ENCODE measurements at places on chromosomes 4 and X. TPM values are rescaled to one million over a fixed set of nuclear protein-coding genes. Genes with fewer than 3 reads are reported as not detected.

GRCh38 chr4:15182600-15183220, 180.4 kb downstream of the CPEB2 start:
- no peak for DNase-seq

Gene MAGEB5
- total RNA-seq: not detected

Gene UGT8
- total RNA-seq: 0.73 TPM

Gene POU3F4
- not detected for total RNA-seq

GRCh38 chr4:2652415-2653160, 103.5 kb downstream of the TNIP2 start:
- DNase-seq: no peak

DNA sequence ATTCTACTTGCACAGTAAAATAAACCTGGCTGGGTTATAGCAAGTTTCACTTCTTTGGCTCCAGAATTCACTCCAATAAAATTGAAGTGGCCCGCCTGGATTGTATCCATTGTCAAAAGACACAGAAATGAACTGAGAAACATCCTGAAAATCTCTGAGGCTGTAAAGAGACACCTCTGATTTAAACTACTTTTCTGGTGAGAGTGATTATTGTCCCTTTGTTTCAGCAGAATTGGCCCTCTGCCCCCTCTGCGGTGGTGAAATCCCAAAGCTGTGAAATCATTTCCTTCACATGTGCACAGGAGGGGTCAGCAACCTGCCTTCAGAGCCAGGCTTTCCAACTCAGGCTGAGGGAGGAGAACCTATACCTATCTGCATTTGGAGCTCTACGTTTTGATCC, 23.0 kb downstream of the GAB3 start:
- peak; percentile 73 for DNase-seq

Gene ADH6
- total RNA-seq: 2.5 TPM

- DNase-seq: no peak
Observed at GRCh38 chr4:81562093-81562492, 90.4 kb upstream of the RASGEF1B start.

Gene TRIM75
- total RNA-seq: not detected

DNA sequence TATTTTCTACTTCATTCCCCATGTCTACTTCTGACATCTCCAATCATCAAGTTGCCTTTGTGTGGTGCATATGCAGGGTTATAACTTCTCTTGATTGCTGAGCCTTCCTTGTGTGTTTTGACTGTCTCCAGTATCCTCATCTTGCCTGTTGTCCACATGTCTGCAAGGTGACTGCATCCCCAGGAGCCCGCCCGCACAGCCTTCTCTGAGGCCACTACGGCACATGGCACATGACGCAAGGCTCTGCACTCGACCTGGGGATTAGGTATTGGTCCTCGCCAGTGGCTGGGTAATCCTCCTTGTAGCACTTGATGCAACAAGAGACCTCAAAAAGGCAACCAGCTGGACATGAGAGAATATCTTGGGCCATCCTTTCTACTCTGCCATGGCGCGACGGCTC, 122.6 kb downstream of the SORBS2 start:
- DNase-seq: no peak

Gene JCHAIN
- total RNA-seq: 0.68 TPM

DNA sequence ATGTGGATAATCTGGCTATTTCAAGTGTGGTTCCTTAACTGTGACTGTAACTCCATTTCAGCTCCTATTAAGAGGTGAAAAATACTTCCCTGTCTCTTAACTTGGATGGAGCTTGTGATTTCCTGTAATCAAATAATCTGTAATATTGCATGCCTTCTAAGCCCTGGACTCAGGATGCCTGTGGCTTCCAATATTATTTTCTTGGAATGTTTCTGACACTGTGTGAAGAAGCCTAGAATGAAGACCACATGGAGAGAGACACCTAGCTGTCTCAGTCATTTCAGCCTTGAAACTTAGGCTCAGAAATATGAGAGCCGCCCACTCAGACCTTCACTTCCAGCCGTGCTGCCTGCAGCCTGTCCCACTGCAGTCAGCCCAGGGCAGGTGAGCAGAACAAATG, 544.3 kb downstream of the TRIML1 start:
- no peak for DNase-seq

DNA sequence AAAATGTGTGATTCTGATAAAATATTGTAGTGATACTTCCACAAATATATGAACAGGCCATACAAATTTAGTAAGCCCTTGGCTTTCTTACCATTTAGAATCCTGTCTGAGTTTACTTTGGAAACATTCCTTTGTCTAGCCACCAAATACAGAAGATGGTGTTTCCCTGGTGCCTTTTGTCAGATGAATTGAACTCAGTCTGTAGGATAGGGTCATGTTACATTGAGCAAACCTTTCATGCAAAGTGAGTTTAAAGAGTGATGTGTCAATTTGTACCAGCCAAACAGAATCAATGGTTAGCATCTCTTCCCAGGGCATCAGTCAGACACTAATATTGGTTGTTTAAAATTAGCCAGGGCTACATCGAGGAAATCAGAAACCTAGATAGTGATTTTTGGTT, 1443.4 kb downstream of the ARAP2 start:
- DNase-seq: no peak

- DNase-seq: no peak
Observed at GRCh38 chr4:151530230-151530629, 121.3 kb downstream of the FHIP1A start.

- no peak for DNase-seq
Observed at GRCh38 chr4:12137575-12137974, 708.9 kb upstream of the HS3ST1 start.

DNA sequence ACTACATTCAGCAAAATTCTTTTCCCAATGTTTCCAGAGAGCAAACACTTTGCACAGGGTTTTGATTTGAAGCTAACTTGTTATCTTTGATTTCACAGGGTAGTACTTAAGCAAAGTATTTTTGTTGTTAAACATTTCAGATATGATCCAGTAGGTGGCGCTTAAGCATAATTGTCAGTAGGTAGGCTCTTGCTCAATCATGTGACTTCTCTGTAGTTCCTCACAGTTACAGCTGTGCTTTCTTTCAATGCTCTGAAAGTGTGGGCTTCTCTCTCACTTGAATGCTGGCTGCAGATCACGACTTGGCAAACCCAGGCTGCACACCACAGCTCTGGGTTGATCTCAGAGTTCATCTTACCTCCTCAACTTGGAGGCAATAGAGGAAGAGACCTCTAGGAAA, 1016.5 kb downstream of the SH3BGRL start:
- DNase-seq: no peak

DNA sequence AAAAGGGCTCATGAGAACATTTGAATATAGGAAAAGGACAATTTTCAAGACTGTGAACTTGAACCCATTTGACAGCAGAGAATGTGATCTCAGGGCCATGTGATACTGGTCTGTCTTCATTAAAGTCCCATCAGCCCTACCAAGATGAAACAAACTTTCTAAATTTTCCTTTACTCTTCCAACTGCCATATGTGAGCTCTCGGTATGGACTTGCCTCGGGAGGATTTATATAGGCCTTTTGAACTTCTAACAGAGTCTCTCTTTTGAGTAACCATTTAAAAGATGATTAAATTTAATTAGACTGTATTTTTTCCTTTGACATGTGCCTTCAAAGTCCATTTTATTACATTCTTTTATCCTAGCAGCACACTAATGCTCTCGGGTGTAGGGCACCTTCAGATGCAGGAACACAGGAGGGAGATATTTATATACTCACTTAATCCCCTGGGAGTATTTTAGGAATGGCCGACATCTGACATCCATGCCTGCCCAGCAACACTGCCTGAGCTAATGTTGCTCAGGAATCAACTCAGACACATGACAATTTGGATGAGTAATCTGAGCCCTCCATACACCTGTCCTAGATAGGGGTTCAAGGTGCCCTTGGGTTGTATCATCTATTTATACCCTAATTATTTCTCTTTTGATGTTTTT, 155.0 kb downstream of the SLC7A11 start:
- no peak for DNase-seq

- DNase-seq: no peak
Observed at GRCh38 chrX:99705701-99706100, 704.4 kb downstream of the PCDH19 start.

- peak; percentile 98 for DNase-seq
Observed at GRCh38 chr4:337143-337931, at the start of gene ZNF141. Gene ZNF141, plus strand, starts transcription at chr4:337814. Its CDS starts 170 bp downstream, at chr4:337984.

Gene GCNA
- 0.57 TPM for total RNA-seq

DNA sequence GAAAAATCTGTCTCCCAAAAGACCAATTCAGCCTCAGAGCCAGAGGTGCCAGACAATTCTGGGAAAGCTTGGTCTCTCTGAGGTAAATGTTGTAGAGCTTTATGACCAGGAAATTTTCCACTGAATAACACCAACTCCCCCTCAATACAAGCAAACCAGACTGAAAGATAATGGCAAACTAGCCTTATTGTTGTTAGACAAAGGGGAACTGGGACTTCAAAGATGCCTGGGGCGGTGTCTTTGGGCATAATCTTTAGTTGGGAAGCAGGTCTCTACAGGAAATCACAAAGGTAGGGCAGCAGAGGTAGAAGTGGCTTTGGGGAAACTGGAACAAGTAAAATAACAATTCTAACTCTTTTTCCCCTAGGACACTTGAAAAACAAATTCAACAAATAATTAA, 12.0 kb downstream of the COL4A6 start:
- no peak for DNase-seq

DNA sequence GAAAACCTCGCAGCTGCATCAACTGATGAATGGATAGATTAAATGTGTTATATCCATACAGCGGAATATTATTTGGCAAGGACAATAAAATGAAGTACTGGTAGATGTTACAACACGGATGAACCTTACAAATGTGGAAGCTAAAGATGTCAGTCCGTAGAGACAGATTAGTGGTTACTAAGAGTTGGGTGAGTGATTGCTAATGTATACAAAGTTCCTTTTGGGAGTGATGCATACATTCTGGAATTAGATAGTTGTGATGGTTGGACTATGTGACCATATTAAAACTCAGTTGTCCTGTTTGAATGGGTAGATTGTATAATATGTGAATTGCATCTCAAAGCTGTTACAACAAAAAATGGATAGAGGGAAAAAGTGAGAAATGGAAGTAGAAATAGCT, 2.8 kb downstream of the FIP1L1 start:
- no peak for DNase-seq

DNA sequence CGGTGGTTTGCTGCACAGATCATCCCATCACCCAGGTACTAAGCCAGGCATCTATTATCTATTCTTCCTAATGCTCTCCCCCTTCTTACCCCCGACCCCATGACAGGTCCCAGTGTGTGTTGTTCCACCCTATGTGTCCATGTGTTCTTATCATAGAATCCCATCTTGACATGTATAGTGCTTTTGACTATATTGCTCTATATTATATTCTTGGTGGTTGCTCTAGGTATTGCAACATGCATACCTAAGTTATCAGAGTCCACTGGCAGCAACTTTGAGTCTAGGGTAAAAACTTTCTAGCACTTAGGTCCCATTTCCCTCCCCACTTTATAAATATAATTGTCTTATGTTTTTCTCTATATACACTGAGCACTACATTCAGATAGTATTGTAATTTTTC, 170.3 kb downstream of the TBX22 start:
- no peak for DNase-seq

Gene CENPVL1
- not detected for total RNA-seq
